ENCODE measurements at places on chromosomes 2 and 18.

DNA sequence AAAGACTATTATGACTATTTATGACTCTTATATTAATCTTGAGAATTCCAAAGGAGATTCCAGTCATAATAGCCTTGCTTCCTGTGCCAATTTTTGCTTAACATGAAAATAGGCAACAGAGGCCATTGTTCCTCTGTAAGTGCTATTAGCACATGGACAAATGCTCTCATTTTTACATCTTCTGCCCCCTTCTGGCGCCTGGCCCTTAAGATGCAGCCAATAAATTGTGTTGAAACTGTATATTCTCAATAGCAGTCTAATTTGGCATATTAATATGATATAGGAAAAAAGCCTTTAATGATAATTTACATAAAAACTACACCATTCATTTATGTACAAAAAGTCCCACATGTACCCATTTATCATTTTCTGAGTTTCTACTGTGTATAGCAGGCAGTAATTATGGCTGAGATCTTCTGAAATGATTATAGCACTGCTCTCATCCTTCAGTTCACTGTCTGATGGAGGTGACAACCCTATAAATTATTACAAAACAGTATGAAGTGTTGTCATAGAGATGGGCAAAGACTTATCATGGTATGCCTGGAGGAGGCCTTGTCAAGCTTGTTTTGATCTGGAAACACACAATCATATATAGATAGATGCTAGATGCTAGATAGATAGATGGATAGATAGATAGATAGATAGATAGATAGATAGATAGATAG is 613.3 kb downstream of the TSN start:
- DNase-seq, result no peak

GRCh38 chr2:218002143-218002844 is 501 bp downstream of the TNS1 start:
- no peak for DNase-seq

GRCh38 chr18:28175930-28176697 is 816 bp downstream of the CDH2 start:
- peak; percentile 25 for DNase-seq

DNA sequence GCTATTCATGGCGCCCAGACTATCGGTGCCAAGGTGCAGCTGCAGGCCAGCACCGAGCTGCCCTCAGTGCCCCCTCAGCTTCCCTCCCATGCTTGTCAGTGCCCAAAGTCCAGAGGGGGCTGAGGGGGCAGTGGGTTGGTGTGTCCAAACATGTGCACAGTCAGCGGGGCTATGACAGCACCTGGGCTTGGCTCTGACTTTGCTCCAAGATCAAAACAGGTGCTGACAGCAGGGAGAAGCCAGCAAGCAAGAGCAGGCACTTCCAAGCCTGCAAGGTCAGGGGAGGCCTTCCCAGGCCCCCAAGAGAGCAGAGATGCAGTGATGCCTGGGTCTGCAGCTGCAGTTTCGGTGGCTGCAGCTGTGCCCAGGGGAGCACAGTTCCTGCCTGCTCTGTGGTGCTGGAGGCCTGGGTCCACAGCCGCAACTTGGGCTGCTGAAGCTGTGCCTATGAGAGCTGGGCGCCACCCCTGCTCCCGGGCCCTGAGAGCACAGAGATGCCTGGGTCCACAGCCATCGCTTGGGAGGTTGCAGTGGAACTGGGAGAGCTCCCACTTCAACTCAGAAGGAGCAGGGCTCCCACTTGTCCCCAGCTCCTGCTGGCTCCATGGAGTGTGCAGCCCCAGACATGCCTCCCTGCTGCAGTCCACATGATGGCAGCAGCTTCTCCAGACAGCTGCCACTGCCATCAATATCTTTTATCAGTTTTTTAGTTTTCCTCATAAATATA is 775.3 kb upstream of the POU3F3 start:
- no peak for DNase-seq

DNA sequence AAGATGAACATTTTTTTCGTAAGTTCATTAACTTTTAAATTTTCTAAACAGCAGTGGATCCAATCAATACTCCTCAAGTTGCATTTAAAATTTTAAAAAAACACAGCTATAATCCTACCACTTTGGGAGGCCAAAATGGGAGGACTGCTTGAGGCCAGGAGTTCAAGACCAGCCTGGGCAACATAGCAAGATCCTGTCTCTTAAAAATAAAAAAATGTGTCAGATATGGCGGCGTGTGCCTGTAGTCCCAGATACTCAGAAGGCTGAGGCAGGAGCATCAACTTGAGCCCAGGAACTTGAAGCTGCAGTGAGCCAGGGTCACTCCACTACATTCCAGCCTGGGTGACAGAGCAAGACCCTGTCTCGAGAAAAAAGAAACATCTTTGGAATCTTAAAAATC is 59.8 kb upstream of the RNU4ATAC start:
- DNase-seq, result no peak

GRCh38 chr18:44793685-44794084 is 113.0 kb downstream of the SETBP1 start:
- no peak for DNase-seq

GRCh38 chr2:85368921-85369320 is 14.4 kb downstream of the ELMOD3 start:
- no peak for DNase-seq

DNA sequence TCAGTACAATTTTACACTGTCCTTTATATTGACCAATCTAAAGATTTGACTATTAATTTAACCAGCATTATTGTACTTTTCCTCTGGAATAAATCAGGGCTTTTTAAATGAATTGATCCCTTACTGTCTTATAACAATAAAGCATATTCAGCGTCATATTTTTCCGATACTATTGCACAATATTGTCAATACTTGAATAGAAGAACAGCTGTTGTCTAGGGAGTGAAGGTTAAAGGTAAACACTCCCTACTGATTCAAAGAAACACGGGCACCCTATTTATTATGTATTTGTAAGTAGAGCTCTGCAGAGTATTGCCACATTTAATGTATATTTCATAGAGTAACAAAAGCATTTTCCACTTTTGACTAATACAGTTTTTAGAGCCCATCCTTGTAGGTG is 134.4 kb downstream of the CAMKMT start:
- DNase-seq, result no peak

- DNase-seq, result no peak
These were observed 1218.9 kb downstream of the DSC3 start for GRCh38 chr18:29823671-29824070.

DNA sequence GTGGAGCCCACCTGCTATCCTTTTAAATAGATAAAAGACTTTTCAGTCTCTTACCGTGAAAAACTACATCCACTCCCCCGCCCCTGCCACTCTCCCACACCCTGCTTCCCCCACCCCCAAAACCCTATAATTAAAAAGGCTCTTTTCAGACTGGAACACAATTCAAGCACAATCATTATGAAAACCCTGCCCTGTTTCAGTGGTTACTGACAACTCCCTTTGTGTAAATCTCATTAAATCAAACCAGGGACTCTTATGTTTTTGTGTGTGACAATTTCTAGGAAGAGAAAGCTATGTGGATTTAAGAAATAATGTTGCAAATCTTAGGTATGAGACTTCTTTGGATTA is 21.0 kb upstream of the ZNF532 start:
- DNase-seq, result no peak

DNA sequence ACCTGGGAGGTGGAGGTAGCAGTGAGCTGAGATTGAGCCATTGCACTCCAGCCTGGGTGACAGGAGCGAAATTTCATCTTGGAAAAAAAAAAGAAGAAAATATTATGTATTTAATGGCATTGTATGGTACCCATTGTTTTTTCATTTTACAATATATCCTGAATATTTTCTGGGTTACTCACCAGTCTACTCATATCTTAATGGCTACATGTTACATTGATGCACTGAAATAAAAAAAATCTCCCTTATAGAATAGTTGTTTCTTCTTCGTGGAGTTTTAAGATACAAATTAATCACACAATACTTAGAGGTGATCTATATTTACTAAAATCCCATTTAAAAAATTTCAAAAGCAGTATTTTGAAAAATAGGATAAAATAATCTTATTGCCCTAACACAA is 66.3 kb upstream of the XPO1 start:
- DNase-seq, result no peak

DNA sequence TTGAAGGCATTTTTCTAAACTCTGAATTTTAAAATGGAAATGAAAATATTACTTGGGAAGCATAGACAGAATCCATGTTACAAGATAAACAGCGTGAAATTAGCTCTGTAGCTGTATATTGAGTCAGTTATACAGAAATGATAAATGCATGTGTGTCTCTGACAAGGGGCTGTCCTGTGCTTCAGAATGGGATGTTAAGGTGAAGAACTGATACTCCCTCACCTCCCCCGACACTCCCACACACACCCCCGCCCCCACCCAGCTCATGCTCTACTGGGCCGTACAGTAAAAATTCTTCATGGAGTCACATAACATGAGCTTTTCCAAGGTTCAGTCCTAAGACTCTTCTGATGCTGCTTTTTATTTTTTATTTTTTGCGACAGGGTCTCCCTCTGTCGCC is 869 bp upstream of the THUMPD2 start:
- DNase-seq, result no peak

- DNase-seq, result no peak
These were observed 414.2 kb downstream of the ZNF521 start for GRCh38 chr18:24937639-24938275.

- no peak for DNase-seq
These were observed 935.6 kb upstream of the FANCL start for GRCh38 chr2:59176737-59177136.

- no peak for DNase-seq
These were observed 55.3 kb upstream of the NABP1 start for GRCh38 chr2:191622374-191623320.

GRCh38 chr2:111665011-111665410 is 219.0 kb downstream of the ANAPC1 start:
- no peak for DNase-seq

GRCh38 chr2:170878066-170878465 is 51.0 kb upstream of the GORASP2 start:
- DNase-seq, result no peak

DNA sequence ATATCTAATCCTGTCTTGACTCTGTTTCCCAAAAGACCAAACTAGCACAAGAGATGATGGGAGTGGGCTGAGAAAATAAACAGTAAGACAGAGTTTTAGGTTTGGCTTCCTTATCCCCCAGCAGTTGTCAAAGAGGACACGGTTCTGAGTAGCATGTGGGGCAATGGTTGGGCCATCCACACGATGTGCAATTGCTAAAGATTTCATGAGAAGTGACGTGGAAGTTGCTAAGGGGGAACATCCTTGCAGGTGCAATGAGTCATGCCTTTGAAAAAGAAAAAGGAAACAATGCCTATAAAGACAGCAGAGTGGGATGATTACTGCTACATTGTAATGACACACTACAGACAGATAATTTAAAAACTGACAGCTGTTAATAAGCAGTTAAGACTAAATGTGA is 1395.8 kb downstream of the LRP1B start:
- peak; percentile 45 for DNase-seq

DNA sequence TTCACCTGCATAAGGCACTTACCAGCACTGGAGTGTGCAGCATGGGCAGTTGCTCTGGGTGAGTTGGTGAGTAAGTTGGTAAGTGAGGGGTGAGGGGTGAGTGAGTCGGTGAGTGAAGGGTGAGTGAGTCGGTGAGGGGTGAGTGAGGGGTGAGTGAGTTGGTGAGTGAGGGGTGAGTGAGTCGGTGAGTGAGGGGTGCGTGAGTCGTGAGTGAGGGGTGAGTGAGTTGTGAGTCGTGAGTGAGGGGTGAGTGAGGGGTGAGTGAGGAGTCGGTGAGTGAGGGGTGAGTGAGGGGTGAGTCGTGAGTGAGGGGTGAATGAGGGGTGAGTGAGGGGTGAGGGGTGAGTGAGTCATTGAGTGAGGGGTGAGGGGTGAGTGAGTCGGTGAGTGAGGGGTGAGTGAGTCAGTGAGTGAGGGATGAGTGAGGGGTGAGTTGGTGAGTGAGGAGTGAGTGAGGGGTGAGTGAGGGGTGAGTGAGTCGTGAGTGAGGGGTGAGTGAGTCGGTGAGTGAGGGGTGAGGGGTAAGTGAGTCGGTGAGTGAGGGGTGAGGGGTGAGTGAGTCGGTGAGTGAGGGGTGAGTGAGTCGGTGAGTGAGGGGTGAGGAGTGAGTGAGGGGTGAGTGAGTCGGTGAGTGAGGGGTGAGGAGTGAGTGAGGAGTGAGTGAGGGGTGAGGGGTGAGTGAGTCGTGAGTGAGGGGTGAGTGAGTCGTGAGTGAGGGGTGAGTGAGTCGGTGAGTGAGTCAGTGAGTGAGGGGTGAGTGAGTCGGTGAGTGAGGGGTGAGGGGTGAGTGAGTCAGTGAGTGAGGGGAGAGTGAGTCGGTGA is 17.1 kb downstream of the THAP4 start:
- no peak for DNase-seq

GRCh38 chr2:31287654-31288053 is 53.7 kb downstream of the EHD3 start:
- DNase-seq, result no peak

- DNase-seq, result no peak
These were observed 82.5 kb upstream of the XIRP2 start for GRCh38 chr2:166805753-166806152.

DNA sequence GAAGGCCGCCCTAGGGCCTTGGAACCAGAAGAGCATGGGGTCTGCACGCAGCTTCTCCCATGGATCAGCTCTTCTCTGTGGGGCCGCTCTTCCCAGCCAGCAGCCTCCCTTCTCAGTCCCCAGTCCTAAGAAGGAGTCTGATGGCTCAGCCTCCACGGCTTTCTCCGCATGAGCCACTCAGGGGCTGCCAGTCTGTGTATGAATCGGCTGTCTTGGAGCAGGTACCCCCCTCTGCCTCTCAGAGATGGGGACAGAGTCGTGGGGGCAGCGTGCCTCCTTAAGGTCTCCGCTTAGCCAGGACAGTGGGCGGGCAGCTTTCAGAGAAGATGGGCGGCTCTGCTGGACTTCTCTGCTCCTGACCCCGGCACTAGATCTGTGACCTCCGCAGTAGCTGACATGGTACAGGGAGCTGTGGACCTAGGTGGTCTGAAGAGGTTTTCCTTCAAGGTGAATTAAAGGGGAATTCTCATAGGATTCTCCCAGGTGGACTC is 21.6 kb downstream of the INPP5D start:
- DNase-seq, result no peak

DNA sequence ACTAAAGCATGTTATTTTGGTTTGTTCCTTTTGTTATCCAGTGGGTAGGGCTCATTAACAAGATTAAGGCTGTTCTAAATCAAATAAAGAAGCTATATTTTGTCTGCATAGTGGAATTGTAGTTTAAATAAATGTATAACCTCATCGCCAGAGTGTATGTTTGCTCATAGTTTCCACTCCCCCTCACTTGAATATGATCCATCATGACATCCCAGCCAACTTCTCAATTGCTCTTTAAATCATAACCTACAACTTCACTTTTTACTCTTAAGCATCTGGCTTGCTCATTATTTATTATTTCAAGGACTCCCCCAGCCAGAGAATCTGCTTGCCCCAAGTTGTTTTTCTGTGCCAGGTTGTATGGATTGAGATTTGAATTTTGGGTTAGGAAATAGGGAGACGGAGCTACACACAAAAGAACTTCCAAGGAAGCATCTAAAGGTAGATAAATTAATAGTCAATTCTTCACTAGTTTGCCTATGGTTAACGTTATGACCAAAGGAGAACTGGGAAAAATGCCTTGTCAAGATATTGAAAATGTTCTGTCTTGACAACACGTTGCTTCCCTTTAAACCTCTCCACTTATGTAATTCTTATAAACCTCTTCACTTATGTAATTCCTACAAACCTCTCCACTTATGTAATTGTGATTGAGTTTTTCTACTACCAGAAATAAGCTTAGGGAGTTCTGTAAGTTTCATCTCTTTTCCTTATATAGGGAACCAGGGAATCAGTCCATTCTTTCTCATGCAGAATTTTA is 55.4 kb upstream of the UPP2 start:
- no peak for DNase-seq

- DNase-seq, result no peak
These were observed 229.8 kb downstream of the VAPA start for GRCh38 chr18:10143596-10143995.

Measured in NCI-H524 treated with DMSO at 0.1 percent for 48 hours (cell line).